ENCODE measurements at places on chromosomes 3 and 15.

- no peak for DNase-seq
These were observed 6.8 kb downstream of the VILL start for GRCh38 chr3:37997342-37997741.

DNA sequence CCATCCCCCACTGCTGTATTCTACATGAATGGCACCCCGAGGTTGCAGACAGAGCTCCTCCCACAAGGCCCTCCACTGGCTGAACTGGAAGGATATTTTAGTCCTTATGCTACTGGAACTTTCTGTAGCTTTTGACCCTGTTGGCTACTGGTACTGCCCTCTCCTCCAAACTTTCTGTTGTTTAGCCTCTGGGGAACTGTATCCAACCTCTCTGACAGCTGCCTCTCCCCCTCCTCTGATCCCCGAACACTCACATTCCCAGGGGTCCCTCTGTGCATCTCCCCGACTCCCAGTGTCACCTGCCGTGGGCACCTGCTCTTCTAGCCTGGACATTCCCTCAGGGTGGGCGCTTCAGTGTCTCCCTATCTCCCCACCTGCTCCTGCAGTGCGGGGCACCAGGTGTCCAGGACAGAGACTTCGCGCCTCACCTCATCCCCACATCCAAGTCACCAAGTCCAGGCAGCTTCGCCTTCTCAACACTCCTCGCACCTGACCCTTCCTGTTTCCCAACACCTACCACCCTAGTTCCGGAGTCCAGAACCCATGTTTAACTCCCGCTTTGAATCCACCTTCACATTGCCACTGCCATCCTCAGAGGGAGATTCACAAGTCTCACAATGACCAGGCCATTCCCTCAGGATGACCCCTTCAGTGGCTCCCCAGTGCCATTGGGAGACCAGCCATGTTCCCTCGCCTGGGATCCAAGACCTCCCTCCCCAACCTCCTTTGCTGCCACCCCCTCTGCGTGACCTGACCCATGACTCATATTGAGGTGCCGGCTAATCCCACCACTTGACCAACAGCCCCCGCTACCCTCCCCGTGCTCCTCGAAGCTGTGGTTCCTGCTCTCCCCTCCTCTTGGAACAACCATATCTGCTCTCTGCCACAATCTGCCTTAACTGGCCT is 34.2 kb downstream of the BDH1 start:
- no peak for DNase-seq

- DNase-seq = no peak
These were observed 6.6 kb downstream of the GRIP2 start for GRCh38 chr3:14533457-14533958.

DNA sequence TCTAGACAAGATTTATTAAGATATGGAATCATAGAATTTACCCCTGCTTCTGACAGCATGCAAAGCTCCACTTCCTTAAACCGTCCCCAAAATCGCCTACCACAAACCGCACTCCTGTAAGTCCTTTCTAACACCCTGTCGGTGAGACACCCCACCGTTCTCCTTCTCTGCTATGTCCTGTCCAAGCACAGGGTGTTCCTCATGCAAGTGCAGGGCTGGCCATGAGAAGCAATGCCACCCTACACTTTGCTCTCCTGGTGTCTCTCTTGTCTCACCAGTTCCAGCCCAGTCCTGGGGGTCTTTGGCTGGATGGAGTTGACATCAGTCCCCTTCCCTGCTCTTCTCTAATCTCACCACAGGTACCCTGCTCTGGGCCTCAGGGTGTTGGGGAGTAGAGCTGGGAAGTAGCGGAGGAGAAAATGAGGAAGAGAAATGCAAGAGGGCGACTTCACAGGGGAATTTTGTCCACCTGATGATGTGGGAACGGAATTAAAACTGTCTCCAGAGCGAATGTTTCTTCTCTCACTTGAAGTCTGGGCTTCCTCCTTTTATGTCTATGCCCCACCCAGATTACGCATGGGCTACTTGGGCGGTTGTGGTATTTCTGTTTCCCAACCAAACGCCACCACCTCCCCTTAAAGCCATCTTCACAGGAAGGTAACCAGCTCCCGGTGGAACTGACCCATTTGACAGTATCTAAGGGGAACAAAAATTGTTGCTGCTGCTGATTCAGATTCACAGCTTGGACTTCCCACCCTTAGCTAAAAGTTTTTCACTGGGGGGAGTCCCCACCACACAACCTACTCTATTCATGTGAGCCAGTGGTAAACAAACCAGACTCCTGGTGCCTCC is 49.9 kb downstream of the CASR start:
- no peak for DNase-seq

DNA sequence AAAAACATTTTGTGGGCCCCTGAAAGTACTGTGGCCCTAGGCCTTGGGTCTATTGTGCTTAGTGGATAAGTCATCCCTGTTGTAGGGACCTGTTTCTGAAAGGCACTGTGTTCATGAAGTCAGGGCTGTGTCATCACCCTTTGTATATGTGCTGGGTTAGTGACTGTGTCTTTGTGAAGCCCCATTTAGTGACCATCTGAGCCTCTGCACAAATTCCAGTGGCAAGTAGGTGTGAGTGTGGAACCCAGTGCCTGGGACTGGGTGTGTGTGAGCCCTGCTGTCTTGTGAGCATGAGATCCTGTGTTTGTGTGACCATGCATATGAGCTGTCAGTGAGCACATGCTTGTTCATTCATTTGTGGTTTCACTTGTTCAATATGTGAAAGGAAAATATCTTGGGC is 1.2 kb upstream of the HYAL1 start:
- DNase-seq = peak; percentile 21

DNA sequence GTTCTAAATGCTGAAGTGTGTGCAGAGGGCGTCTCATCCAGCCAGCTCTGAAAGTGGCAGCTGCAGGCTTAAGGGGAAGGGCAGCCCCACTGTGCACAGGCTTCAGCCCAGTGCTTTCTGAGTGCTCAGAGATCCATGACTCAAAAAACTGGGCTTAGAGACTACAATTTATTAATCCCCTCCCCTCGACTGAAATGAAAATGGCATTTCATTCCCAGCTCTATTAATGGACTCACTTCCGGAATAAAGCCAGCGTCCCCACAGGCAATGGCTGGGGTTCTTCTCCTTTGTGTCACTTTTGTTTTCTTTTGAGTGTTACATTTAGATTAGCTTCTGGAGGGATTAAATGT is 55.5 kb upstream of the PLXNA1 start:
- DNase-seq = no peak

DNA sequence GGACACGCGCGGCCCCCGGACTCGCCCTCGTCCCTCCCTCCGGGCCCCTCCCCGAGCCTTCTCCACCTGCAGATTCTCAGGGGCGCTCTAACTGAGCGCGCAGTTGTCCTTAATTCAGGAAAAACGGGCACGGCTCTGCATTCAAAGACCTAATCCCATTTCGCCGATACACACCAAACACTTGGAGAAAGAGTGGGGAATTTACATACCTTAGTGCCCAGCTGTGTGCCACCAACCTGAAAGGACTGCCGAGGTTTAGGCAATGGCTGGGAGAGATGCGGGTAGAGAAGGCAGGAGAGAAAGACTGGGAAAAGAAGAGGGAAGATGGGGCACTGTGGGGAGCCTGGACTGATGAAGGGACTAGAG is 21.8 kb downstream of the IGDCC3 start:
- no peak for DNase-seq

DNA sequence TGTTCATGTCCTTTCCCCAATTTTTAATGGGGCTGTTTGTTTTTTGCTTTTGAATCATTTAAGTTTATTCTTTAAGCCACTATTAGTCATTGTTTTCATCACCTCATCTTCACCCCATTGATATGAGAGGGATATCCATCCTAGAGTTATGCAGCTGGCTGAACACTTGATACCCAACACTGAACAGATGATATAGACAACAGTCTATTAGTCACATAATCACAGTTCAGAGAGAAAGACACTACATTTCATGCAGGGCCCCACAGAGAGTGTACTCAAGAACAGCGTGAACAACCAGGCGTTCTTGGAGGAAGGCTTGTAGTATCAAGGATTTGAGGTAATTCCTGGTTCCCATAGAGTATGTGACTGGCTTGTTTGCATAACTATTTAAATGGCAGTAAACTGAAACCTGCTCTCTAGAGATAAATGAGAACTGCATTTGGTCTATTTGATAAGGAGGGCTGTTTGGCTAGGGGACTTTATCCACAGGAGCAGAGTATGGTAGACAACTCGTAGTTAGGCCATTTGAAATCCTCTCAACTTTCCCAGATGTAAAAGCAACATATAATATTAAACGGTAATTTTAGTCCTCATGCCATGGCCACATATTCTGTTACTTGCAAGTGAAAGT is 618.7 kb downstream of the SI start:
- DNase-seq = no peak

DNA sequence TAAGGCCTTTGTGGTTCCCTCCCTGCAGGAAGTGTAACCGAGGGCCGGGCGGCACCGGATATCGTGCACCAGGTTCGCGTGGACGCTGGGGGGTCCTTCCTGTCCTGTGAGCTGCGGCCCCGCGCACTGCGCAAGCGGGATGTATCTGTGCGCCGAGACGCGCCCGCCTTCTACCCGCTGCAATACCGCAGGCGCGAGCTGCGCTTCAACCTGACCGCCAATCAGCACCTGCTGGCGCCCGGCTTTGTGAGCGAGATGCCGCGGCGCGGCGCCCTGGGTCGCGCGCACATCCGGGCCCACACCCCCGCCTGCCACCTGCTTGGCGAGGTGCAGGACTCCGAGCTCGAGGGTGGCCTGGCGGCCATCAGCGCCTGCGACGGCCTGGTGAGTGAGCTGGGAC is 35.9 kb downstream of the SAXO2 start:
- no peak for DNase-seq

DNA sequence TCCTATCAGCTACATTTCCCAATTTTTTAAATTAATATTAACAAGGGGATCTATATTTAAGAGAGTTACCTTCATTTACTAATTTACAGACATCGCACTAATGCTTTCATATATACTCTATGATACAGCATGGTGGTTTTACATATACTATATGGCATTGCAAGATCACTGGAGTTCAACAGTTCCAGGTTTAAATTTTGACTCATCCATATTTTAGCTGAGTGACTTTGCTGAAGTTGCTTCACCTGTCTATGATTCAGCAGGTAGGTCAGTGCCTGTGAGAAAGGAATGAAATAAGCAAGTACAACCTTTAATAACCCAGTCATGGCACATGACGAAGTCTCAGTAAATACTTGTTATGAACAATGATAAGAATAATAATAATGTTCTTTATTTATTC is 211.1 kb downstream of the P3H2 start:
- no peak for DNase-seq

DNA sequence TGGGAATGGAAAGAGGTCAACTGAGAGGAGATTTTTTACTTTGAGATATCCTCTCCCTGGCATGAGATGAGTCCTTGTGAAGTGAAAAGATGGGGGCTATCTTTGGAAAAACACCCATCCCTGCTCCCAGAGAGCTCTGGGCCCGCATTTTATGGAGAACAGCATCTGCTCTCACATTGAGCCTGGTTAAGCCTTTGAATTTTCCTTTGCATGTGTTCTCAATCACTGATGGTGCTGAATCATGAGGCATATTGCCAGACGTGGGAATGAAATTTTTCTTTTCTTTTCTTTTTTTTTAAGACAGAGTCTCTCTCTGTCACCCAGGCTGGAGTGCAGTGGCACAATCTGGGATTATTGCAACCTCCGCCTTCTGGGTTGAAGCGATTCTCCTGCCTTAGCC is 24.4 kb downstream of the TMEM45A start:
- DNase-seq = no peak

- DNase-seq = no peak
These were observed 193.5 kb downstream of the ANXA2 start for GRCh38 chr15:60204131-60204885.

DNA sequence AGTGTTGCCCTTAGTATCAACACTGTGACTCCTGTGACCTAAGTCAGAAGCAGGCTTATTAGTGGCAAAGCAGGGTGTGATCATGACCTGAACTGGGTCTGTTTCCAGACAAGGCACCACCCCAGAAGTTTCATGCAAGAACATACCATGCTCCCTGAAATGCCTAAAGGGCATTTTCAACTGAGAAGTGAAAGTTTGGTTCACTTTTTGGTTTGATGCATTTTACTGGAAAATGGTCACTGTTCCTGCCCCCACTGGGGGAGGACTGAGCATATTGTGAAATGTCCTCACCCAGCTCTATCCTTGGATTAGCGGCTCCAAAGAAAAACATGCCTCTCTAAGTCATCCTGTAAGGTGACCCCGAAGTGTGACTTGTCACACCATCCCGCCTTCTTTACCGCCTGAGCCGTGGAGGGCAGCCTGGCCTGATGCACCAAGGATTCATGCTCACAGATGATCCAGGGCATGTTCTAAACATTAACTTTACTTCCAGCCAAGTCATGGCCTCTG is 3.1 kb upstream of the FAM240A start:
- no peak for DNase-seq

DNA sequence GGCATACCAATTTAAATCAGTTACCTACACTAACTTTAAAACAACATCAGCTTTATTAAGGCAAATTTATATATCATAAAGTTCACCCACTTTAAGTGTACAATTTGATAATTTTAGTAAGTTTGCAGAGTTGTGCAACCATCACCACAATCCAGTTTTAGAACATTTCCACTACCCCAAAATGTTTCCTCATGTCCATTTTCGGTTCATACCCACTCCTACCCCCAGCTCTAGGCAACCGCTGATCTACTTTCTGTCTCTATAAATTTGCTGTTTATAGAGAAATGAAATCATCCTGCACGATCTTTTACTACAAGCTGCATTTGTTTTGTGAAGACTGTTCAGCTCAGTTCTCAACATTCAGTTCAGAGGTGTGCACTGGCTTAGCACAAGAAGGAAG is 31.5 kb upstream of the FAM81A start:
- no peak for DNase-seq

DNA sequence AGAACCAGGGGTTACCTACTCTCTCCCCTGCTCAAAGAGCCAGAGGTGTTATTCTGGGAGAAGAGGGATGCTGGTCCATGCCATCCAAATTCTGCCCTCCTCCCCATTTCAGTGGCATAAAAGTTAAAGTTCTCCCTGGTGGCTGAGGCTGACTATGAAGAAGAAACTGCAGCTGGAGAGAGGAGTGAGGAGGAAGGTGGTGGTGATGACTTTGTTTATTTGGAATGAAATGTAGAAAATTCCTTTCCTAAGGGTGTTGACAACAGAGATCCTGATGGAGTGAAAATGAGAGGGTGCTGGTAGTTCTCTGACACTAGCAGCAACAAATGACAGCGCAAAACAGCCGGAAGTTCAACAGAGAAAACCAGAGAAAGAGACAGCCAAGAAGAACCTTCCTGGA is 100.4 kb downstream of the PCCB start:
- no peak for DNase-seq

GRCh38 chr15:85444122-85444745 is 63.8 kb downstream of the AKAP13 start:
- no peak for DNase-seq

DNA sequence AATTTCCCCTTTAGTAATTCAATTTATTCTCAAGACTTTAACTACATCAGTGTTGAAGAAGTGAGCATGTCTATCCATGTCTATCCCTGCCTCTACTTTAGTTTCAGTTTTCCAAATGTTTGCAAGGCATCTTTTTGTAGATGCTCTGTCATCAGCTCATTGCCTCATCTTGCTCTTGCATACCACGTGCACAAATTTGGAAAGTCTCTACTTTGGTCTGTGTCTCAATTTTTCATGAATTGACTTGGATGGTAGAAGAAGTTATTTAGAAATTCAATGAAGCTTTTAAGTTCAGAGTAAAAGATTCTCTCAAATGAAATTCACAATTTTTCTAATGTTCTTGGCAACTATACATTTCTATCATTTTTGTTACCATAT is 55.3 kb downstream of the CLDN1 start:
- no peak for DNase-seq

- no peak for DNase-seq
These were observed 64.7 kb downstream of the IGF1R start for GRCh38 chr15:98712845-98713584.

- DNase-seq = peak; percentile 16
These were observed 25.9 kb upstream of the GRIP2 start for GRCh38 chr3:14565868-14566588.

- no peak for DNase-seq
These were observed 43.3 kb downstream of the ZPLD1 start for GRCh38 chr3:102478160-102478559.
